ENCODE measurements at places on chromosomes 5 and 9.
A peak's percentile ranks its signal among the peaks of the same experiment; 100 is the strongest.

DNA sequence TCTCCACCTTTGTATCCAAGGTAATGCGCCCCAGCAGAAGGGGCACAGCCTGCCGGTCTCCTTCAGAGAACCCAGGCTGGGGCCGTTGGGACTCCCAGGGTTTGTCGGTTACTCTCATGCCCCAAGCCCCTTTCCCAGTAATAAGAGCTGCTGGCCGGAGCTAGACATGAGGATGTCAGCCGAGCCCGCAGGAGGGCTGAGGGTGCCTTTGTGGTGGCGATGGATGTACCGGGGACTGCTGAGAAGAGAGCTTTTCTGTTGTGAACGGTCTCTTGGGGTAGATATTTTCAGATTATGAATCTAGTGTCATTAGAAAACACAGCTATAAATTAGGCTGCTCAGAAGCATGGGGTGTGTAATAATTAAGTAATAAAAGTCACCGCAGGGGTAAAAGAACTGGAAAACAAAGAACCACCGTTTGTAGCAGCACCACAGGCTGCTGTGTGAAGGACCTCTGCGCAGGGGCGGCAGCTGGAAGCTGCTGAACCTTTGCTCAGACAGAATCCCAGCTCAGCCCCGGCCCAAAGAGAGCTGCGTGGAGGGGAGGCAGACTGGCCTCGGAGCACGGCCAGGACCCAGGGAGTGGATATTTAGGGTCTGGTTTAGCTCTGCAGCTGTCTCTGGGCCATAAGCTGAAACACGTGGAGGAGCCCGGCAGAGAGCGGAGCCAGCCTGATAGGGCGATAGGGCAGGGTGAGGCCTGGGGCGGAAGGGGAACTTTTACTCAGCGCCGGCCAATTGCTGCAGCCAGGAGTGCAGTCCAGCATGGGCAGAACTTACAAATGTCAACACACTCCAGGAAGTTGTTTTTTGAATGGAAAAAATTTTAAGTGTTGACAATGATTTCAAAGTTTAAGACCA, 50.5 kb upstream of the BARHL1 start:
- no peak for DNase-seq

- DNase-seq, result no peak
Observed at GRCh38 chr9:19788614-19789271, at the start of gene SLC24A2. TSS of gene SLC24A2 (minus strand) at chr9:19789037.

- DNase-seq, result no peak
Observed at GRCh38 chr5:113759505-113759904, 246.0 kb downstream of the YTHDC2 start.

- no peak for DNase-seq
Observed at GRCh38 chr9:137057545-137057944, 3.7 kb upstream of the ENTPD2 start.

DNA sequence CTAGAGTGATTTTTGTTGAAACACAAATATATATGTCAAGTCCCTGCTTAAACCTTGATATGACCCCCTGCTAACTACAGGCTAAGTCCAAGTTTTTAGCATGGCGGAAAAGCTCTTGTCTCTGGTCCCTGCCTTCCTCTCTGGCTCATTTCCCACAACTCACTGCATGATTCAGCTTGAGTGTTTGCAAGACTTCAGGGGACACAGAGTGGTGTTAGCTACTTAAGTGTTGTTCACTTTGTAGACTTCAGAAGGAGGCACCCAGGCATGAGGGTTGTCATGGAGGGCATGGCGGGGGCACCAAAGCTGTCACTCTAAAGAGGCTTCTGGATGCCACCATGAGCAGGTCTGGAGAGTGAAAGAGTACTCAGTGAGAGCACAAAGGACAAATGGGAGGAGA, 362.4 kb upstream of the ACTBL2 start:
- DNase-seq, result no peak

DNA sequence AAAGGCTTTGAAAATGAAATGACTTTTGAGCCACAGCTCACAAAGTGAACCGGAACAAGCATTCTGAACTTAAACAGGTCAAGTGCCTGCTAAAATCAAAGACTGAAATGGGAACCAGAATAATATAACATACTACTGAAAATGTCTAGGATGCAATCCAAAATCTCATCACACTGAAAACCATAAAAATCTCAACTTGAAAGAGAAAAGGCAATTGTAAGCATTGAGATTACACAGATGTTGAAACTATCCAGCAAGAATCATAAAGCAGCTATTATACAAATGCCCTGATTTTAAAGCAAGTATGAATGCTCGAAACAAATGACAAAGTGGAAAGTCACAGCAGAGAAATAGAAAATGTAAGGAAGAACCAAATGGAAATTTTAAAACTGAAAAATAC, 211.5 kb upstream of the GAS1 start:
- no peak for DNase-seq

GRCh38 chr5:121432-121831, 29.5 kb downstream of the PLEKHG4B start:
- no peak for DNase-seq

DNA sequence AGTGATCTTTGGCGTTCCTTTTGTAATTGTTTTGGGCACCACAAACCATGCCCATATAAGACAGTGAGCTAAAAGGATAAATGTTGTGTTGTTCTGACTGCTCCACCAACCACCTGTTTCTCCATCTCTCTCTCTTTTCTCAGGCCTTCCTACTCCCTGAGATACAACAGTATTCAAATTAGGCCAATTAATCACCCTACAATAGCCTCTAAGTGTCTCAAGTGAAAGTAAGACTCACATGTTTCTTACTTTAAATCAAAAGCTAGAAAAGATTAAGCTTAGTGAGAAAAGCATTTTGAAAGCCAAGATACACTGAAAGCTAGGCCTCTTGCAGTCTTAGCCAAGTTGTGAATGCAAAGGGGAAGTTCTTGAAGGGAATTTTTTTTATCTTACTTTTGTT, 268.8 kb upstream of the NREP start:
- DNase-seq, result no peak

DNA sequence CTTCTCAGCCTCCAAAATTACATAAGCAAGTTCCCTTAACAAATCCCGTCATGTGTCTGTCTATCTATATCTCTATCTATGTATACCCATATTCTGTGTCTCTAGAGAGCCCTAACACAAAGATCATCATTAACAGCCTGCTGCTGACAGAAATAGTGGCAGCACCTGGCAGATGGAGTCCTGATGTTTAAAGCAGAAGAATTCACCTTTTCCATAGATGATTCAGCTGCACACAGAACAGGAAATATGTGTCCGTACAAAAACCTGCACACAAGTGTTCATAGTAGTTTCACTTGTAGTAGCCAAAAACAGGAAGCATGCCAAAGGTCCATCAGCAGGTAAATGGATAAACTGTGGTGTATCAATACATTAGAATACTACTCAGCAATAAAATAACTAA, 45.0 kb upstream of the ACO1 start:
- no peak for DNase-seq

DNA sequence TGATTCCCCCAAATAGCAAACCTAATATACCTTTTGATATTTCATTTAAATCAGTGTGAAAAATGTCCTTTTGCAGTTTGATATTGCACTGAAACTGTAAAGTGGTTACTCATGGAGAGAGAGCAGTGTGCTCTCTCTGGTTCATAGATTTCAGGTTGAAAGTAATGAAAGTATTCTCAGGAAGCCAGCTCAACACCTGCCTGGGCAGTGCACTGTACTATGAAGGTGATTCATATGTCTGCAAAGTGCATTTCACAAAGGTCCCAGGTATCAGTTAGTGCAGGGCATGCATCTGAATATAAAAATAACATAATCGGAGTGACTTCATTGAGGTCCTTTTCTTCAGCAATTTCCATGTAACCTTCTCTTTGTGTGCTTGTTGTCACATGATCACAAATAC, 274.3 kb downstream of the CDH18 start:
- no peak for DNase-seq

GRCh38 chr5:82396871-82397514, 118.8 kb upstream of the RPS23 start:
- peak; percentile 59 for DNase-seq

DNA sequence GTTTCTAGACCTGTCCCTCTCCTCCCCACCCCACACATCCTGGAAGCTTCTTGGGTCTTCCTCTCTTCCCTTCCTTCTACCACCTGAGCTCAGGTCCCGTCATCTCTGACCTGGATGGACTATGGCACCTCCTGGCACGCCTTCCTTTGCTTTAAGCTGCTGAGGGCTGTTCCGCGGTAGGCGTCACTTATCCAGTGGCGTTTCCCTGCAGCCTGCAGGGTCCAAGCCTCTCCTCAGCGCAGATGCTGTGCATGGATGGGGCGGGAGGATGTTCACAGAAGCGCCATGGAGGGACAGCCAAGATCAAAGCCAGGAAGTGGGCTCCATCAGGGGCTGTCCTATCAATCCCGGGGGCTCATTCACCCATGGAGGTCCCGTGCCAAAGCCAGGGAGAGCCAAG, 23.8 kb upstream of the CNOT6 start:
- DNase-seq, result peak; percentile 60

DNA sequence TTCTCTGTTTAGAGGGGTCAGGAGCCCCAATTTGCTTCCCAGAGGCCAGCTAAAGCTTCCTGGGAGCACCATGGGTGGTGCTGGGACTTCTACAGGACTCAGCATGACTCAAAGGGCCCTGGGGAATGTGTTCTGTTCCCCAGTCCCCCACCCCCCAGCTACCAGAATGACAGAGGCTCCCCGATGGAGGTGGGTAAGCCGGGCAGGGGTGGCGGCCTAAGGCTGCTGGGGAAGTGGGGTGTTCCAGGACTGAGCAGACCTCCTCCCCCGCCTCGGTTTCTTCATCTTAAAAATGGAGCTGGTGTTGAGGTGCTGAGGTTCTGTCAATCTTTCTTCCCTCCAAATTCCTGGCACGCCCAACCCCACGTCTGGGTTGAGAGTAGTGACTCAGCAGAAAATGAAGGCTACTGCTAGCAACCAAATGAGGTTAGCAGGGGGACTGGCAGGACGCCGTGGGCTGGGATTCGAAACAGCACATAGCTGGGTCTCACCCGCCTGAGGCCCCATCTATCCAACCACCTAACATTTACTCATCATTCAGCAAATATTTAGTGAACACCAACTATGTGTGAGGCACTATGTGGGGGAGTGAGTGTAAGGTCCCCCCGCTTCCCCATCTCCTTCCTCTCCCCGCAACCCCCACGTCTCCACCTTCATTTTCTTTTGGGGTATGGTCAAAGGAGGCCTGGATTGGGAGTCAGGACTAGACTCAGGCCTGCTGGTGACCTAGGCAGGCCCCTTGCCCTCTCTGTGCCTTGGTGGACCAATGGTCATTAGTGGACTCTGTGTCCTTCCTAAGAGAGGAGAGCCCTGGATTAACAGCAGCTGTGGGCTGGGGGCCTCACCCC, 50.2 kb downstream of the C9orf50 start:
- no peak for DNase-seq
